ENCODE measurements at places on chromosomes 3 and 15.

DNA sequence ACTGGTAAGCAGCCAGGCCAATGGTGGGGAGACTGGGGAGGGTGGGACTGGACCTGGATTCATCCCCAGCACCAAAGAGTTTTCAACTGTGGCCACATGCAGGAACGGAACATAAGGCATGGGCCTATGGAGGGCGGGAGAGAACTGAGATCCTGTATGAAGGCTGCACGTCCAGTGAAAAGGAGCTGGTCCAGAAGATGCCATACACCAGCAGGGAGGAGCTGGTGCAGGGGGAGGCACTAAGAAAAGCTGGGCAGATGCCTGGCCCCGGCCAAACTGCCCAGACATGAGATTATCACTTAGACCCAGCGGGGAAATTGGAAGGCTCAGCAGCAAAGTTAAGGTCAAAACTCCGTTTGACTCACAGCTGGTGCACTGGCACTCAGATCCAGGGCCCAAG lies 58.1 kb upstream of the MCF2L2 start:
- no peak for DNase-seq

- no peak for DNase-seq
These were observed 62.2 kb downstream of the ATP10A start for GRCh38 chr15:25800761-25801515.

DNA sequence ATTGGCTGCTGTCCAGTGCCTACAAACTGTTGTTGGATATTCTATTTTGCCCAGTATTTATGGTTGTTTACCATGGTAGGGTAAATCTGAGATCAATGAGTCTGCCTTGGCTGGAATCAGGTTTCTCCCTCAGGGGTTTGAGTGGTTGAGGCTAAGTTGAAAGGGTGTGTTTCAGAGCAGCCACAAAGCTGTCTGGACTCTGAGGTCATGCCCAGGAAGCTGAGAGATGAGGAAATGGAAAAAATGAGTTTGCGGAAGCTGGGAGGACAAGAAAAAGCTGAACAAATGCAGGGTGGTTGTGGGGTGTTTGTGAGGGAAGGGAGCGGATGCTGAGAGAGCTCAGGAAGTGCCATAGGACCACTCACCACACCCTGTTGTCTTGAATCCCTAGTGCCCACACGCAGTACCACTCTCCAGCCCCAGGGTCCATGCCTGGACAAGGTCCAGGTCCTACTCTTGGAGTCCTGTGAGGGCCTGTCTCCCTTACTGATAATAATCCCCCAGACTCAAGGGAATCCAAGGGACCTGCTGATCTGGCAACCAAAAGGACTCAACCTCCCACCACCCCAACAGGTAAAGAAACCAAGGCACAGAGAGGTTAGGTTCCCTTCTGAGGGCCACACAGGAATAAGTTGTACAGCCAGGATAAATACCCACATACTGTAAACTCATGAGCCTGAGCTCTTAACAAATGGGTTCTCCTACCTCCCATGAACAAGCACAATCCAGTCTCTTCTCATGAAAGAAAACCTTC lies 81.6 kb downstream of the PPCDC start:
- DNase-seq = no peak

DNA sequence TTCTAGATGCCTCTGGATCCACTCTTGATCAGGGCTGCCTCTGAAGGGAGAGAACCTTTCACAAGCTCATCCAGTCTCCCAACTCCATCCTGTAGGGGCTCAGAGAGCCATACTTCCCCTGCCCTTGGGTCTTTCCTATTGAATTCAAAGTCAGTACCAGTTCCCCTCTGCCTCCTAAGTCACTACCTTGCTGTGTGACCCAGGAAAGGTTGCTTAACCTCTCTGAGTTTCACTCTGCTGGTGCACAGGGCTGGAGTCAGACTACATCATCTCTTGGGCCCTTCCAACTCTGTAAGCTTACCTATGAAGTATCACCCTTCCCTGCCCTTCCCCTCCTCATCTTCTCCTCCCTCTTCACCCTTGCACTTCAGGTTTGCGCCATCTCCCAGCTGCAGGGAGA lies 117.9 kb downstream of the MEGF11 start:
- no peak for DNase-seq

DNA sequence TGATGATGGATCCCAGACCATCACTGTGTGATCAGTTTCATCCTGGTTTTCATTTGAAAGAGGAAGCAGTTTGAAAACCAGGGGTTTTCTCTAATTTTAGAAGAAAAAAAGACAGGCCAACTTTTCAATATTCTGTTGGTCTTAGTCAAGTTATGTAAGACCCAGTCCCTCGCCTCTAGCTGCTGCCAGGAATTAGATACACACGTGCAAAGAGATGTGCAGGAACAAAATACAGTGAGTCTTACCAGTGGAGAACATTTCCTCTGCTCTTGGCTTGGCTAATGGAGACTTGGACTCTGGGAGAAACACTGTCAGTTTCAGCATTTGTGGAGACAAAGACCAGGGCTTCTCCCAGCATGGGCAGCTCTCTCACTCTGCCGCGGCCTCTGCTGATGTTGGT lies 214.9 kb upstream of the C2CD4B start:
- DNase-seq = no peak

GRCh38 chr15:50353251-50353974 lies 1.6 kb downstream of the GABPB1 start:
- DNase-seq = no peak

DNA sequence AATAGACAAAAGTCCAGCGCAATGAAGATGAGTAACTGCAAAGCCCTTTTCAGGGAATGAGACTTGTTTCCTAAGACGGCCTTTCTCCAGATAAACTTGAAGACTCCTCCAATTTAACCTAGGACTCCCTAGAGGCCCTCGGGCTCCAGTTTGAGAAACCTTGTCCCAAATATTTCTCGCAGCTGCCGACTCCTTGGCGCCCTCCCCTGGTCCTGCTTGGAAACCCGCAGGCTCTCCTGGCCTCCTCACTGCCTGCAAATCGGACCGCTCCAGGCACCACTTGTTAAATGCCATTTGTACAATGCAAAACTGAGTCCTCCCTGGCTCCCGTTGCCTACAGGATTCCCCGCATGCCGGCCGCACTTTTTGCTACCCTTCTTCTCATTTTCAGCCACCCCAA lies 36.8 kb downstream of the MUC4 start:
- DNase-seq = peak; percentile 75

DNA sequence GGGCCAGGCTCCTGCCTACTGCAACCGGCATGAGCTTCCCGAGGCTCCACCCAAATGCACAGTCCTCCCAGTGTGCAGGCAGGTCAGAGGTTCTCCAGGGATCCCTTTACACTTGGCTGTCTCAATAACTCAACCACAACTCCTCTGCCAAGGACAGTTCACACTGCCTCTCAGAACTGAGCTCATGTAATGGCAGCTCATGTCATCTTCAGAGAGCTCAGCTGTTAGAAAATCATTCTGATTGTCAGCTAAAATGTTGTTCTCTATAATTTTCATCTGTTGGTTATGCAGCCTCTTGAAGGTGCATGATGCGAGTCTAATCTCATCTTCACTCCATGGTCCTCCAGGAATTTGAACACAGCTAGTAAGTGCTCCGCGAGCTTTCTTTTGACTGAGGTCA lies 76.7 kb downstream of the SST start:
- DNase-seq = no peak

- no peak for DNase-seq
These were observed 244.7 kb upstream of the LYSMD4 start for GRCh38 chr15:99977929-99978328.

- DNase-seq = no peak
These were observed 5.2 kb upstream of the EBLN2 start for GRCh38 chr3:73056014-73056844.

- DNase-seq = no peak
These were observed 75.7 kb downstream of the EFL1 start for GRCh38 chr15:82186719-82187406.

- no peak for DNase-seq
These were observed 238.2 kb upstream of the HES1 start for GRCh38 chr3:193897731-193898180.
